ENCODE measurements at places on chromosomes 6 and 20. TPM values are rescaled to one million over a fixed set of nuclear protein-coding genes. Genes with fewer than 3 reads are reported as not detected.

The PRL gene
- not detected for total RNA-seq

The MLIP gene
- total RNA-seq: 292 TPM

The C6orf132 gene
- 0.22 TPM for total RNA-seq

The SOX18 gene
- total RNA-seq: 20.4 TPM

The DDO gene
- 1.3 TPM for total RNA-seq

The RNF182 gene
- total RNA-seq: 2.1 TPM

The GSTA3 gene
- not detected for total RNA-seq

The APCDD1L gene
- not detected for total RNA-seq

The TDP2 gene
- total RNA-seq: 31.8 TPM

The TSHZ2 gene
- 33.7 TPM for total RNA-seq

The DEF6 gene
- 21.9 TPM for total RNA-seq

The TRIM10 gene
- total RNA-seq: not detected

The OPRM1 gene
- not detected for total RNA-seq

The TMEM170B gene
- 7.9 TPM for total RNA-seq

The CST3 gene
- 870 TPM for total RNA-seq

The CASS4 gene
- 7.5 TPM for total RNA-seq

The ARMC2 gene
- total RNA-seq: 7.5 TPM
